Foreskin keratinocyte (primary cell): ENCODE measurements at places on chromosomes 11 and 22.

- no peak for DNase-seq
Measured at GRCh38 chr11:36372101-36372771, 76.1 kb downstream of the PRR5L start.

- peak; percentile 90 for DNase-seq
Measured at GRCh38 chr11:64854534-64855502, 10.4 kb upstream of the CDC42BPG start.

DNA sequence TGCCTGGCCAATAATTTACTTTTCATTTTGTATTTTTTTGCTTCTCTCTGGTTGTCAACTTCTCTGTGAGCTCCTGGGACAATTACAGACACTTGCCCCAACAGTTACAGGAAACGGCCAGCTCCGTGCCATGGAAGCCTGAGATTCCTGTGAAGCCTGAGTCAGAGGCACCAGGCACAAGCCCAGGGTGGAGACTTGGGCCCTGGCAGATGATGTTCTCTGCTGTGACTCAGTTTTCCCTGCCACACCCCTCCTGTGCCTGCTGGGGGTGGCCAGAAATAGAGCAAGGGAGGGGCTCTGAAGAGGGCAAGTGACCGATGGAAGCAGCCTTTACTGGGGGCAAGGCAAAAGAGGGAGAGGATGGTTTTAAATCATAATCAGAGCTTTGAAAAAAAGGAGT, 4.9 kb downstream of the ATP5MGL start:
- peak; percentile 80 for DNase-seq

- DNase-seq: no peak
Measured at GRCh38 chr11:72981080-72981479, 161.0 kb downstream of the FCHSD2 start.

DNA sequence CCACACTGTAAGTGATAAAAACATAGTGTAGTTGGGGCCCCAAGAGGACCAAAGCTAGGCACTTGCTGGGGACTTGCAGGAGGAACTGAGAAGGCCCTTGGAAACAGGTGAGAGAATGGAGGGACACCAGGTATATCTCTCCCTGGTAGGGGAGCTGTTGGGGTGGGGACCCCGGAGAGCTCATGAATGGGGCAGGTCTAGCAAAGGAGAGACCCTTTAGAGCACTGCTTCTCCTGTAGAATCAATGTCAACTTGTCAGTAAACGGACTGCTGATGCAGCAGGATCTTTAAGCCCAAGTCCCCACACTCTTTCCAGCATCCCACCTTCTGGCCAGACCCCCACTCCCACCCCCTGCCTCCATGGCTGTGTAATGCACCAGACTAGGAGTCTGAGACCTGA, 109.6 kb upstream of the THY1 start:
- no peak for DNase-seq
